SIG-M5 (cell line): ENCODE measurements at places on chromosomes 6 and 20.

DNA sequence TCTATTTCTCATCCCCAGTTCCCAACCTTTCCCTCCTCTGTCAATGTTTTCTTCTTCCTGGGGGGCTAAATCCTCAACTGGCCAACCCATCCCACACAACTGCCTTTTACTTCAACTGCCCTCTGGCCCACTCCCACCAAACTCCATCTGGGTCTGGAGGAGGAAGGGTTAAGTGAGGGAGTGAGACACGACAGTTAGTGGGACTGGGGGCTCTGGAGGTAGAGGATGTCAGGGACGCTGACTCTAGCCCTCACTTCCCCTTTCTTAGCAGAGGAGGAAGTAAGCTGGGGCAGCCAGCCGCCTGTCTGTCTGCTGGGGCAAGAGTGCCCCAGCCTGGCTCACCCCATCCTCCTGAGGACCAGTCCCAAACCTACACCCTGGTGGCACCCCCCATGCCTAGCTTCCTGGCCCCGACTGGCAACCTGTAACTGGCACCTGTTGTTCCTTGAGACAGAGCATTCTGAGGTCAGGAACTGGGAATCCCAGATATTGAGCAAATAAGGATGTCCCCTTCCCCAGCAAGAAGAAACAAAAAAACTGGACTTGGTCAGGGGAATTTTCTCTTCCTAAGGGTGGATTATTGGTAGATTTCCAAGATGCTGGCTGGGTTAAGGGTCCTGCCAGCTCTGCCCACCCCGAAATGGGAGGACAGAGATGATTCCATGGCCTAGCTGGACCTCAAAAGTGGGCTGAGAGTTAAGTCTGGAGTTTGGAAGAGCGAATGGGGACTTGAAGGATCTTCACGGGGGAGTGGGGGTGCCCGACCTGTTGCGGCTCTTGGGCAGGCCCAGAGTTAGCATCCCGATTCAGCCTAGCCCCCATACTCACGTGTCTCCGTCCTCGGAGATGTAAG is 971 bp downstream of the NFKBIE start:
- DNase-seq = peak; percentile 49

DNA sequence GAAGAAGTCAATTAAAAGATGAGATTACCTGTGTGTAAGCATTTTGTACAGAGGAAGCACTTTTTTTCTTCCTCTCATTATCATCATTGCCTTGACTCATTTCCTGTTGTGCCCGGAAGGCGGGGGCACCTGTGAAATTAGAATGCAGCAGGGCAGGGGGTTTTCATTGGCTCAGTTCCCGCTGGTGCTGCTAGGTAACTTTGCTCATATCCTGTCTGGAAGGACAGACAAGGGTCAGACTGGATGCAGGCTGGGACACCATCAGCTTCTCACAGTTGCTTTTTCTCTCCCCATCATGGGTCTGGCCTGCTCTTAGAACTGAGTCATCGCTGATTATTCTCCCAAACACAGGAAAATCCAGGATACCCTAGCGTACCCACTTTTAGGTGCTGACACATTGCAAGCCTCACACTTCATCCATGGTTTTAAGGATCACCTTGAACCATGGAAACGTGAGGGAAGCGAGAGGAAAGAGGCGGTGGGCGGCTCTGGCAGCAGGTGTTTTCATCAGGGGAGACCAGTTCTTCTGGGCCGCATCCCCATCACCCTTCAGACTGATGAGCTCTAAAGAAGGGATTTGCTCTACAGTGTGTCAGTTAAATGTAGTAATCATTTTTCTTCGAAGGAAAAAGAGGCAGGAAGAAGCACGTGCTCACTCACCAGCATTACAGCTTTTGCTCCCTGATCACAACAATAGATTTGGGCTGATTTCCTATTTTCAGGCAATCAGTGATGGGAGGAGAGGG is 195.7 kb upstream of the SASH1 start:
- no peak for DNase-seq

GRCh38 chr20:10481676-10482075 is 46.6 kb downstream of the SLX4IP start:
- DNase-seq = no peak

DNA sequence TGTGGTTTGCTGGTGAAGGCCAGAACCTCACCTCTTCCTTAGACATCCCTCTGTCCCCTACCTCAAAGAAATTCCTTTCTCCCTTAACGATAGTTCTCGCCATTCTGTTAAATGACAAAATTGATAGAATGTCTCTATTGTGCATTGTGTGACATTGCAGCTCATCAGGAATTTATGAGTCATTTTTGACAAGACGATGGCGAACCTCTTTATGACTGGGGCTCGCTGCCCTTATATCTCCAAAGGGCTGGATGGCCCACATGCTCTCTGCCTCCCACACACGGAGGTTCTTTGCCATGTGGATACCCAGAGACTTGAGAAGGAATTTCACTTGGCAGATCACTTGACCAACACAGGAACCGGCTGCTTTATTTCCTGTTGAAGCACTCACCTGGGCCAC is 66.8 kb upstream of the RPS6KA2 start:
- DNase-seq = no peak

DNA sequence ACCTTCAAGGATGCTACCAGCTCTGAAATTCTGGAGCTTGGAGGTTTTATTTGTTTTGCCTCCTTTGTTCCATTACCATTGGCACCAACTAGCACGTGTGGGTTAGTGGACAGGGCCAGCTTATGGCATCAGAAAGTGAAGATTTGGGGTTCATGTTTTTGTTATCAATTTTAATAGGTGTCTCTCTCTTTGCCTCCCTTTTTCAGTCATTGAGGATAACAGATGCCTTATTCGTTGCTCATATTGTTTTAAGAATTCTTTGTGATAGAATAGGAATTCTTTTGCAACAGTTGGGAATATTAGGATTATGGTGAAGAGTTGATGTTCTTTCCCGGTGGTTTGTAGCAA is 22.9 kb downstream of the TMC2 start:
- DNase-seq = no peak

DNA sequence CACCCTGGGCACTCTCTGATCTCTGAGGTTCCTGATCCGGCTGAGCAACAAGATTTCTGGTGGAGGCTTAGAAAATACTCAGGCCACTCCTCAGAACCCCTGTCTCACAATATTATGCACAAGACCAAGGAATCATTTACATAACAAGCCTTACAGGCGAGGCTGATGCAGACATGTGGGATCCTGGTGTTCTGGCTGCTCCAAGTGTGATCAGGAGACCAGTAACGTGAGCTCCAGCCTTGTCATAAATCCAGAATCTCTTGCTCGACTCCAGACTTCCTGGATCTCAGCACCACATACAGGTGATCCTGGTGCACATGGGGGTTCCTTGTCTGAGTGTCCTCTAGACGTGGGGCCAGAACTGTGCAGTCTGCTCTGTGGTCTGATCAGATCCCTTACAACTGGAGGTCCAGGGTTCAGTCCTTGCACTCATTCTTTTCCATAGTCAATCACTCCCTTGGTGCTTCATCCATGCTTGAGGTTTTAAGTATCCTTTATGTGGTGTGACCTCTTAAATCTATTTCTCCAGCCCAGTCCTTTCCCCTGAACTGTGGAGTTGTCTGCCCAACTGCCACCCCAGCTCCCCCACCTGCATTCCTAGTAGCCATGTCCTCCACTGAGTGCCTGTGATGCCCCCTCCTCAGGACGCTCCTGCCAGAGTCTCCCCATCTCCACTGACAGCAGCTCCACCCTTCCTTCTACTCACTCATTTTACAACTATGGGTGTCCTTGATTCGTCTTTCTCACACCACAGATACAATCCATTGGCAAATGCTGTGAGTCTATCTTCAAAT is 5.1 kb downstream of the HLA-C start:
- no peak for DNase-seq

- no peak for DNase-seq
Measured at GRCh38 chr6:15842727-15843117, 179.9 kb upstream of the DTNBP1 start.

DNA sequence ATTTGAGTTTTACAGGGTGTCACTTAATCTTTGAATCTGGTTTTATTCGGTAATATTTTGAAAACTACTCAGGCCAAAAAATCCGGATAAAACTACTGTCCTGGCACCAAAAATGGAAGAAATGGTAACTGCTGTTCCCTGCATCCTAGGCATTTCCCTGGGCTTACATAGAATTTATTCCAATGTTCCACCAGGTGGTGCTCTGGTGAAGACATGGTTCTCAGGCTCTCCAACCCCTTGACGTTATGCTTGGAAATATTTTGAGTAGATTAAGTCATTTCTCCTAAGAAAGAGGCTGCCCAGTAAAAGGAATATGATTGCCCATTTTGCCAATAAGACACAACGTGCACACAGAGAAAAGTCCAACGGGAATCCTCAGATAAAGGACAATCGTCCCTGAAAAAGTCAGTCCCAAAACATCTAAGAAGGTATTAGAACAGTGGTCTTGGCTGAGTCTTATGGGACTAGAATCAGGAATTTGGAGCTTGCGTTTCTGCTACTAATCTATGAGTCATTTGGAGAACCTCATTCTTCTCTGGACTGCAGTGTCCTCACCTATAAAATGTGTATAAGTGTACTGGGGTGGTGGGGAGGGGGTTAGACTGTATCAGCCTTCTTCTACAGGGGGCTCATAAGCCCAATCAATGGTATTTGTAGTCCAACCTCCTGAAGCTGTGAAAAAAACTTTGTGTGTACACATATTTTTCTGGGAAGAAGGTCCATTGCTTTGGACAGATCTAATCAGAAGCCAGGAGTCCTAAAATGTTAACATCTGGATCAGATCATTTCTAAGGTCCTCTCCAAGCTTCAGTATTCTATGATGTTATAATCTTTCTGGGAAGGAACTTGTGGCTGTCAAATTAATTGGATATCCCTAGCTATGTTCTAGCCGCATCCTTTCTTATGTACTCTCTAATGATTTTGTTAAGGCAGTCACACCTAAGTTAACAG is 131.0 kb upstream of the BMP2 start:
- no peak for DNase-seq

- DNase-seq = no peak
Measured at GRCh38 chr6:146803601-146804000, 204.8 kb downstream of the ADGB start.

GRCh38 chr6:84353459-84354423 is 126.3 kb upstream of the CEP162 start:
- DNase-seq = no peak

DNA sequence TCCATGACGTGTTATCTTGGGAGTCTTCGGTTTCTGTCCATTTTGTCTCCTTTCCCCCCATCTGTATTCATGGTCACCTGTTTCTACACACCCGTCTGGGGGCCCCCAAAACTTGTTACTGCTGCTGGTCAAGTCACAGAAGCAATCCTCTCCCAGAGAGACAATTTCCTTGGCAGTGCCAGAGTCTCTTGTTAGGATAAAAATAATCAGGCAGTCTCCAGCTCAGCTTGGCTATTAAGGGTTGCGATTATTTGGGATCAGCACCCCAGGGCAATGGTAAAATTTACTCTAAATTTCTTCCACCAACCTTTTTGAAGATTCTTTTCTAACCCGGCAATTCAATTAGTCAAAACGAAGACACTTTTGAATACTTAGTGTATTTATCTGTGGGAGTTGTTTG is 229.1 kb upstream of the JARID2 start:
- no peak for DNase-seq

DNA sequence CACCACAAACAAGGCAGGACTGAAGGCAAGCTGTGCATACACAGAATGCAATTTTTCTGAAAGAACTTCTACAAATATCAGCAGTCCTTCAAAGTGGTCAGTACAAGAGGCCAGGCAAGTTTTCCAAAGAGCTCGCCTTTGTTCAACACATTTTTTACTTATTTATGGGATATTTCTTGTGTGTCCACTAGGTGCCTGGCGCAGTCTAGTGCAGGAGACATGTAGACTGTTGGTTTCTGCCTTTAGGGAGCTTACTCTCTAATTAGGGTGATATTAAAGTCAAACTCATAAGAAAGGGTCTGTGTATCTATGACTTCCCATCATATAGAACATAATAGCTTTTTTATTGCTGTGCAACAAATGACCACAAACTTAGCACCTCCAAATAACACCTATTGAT is 21.2 kb upstream of the VEGFA start:
- no peak for DNase-seq

- DNase-seq = no peak
Measured at GRCh38 chr6:24484657-24485323, 4.6 kb downstream of the GPLD1 start.

DNA sequence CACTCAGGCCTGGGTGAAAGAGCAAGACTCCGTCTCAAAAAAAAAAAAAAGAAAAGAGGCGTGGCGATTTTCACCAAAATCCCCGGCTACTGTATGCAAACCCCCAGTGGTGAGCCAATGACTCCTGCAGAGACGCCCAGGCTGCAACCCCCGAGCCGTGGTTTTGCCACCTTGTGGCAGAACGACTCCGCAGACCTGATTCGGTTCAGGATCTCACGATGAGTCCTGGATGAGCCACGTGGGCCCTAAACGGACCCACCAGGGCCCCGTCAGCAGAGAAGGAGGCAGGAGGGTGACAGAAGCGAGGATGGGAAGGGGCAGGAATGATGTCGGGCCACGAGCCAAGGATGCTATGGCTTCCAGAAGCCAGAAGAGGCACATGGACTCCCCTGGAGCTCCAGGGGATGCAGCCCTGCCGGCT is 42.5 kb downstream of the SLC2A4RG start:
- no peak for DNase-seq

DNA sequence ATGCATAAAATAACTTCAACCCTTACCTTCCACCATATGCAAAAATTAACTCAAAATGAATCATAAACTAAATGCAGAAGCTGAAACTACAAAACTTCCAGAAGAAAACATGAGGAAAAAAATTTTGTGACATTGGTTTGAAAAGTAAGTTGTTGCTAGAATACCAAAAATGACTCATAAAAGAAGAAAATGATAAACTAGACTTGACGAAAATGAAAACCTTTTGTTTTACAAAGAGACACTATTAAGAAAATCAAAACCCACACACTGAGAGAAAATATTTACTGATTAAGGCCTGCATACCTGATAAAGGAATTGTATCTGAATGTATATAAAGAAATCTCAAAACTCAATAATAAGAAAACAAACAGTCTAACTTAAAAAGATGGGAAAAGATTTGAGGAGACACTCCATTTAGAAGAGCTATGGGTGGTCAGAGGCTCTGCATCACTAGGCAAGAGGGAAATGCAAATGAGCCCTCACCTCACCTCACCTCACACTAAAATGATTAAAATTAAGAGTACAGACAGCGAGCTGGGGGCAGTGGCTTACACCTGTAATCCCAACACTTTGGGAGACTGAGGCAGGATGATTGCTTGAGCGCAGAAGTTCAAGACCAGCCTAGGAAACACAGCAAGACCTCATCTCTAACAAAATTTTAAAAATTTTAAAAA is 97.6 kb upstream of the CST7 start:
- DNase-seq = no peak

- no peak for DNase-seq
Measured at GRCh38 chr6:16452348-16452747, 214.0 kb downstream of the GMPR start.

- no peak for DNase-seq
Measured at GRCh38 chr6:35258336-35258735, 1.2 kb upstream of the ZNF76 start.
